Chondrocyte (in vitro differentiated cells): ENCODE measurements at places on chromosomes 1 and 21.

DNA sequence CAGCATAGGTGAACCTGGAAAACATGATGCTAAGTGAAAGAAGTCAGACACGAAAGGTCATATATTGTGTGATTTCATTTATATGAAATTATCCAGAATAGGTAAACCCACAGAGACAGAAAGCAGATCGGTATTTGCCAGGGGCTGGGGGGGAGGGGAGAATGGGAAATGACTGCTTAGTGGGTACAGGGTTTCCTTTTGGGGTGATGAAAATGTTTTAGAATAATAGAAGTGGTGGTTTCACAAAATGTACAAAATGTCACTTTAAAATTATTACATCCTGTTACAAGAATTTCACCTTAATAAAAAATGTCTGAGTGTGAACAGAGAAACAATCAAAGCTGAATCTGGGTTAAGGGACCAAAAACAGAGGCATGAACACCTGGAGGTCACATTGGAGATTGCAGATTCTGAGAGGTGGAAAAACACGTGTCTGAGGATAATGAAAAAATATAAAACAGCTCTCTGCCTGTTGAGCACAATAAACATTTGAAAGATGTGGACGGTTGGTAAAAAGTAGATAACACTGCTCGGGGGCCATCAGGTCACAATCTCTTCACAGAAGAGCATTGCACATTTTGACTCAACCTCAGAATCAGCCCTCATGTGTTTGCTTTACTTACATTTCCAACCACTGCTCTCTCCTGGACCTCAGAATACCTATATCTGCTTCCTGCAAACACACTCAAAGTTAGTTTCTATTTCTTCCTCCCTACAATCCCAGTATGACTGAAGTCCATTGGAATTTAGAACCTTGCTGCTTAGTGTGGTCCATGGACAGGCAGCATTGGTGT is 3.2 kb downstream of the SLAMF6 start:
- peaks cover 12% of the 10 kb centered on the region for H3K4me1 ChIP-seq
- no peak overlapping the region for H3K4me3 ChIP-seq
- H3K36me3 ChIP-seq: no peaks in the 10 kb centered on the region
- DNase-seq: no peak
- H3K27me3 ChIP-seq: peaks cover 5% of the 10 kb centered on the region

DNA sequence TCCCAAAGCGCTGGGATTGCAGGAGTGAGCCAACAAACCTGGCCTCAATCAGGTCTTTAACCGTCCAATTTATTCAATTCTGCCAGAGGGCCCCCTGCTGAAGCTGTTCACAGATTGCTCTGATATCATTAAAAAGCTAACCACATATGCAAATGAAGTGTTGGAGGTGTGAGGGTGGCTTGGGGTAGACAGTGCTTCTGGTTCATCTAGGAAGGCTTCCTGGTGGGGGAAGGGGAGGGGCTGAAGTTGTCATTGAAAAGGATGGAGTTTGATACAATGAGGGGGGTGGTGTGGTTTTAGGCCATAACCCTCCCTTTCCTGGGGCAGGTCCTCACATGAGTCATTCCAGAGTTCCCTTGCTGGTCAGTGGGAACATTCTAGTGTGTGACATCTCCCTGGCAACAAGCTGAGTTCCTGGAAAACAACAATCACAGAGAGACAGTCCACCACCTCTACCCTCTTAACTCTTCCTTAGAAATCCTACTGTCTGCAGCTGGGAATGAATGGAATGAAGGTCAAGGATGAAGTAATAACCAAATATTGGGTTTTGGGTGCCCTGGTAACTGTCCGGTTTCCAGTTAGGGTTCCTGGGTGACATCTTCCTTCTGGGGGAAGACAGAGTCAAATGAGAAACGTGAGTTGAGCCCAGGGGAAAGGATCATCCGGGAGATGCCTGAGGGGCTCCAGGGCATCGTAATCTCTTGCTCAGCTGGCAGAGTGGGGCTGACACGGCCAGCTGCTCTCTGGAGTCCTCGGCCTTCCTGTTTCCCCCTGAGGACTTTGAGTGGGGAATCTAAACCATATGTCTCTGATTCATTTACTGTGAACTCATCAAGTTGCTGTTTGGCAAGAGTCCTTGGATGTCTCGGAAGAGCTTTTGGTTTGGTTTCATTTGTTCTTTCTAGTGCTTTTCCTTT is 32.2 kb downstream of the BATF3 start:
- DNase-seq: no peak
- H3K4me1 ChIP-seq: peaks cover 41% of the 10 kb centered on the region
- peak overlapping the region; percentile 97 for H3K27ac ChIP-seq
- H3K27me3 ChIP-seq: no peaks in the 10 kb centered on the region
- peak overlapping the region; percentile 52 for H3K4me3 ChIP-seq
- no peaks in the 10 kb centered on the region for H3K36me3 ChIP-seq

DNA sequence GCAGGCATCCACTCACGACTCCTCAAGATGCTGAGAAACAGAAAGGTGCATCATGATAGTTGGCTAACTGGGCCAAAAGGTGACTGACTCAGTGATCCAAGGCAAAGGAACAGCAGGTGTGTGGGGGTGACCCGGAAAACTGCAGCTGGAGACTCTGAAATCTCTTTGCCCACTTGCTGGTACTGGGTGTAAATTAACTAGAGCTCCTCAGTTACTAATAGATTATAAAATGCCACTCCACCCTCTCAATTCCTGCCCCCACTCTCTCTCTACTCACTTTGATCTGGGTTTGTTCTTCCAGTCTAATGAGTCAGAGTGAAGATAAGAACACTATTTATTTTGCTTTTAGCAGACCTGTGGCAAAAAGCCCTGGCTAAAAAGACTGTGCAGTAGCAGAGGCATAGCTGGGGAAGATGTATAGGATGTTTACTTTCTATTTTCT is 7.2 kb upstream of the PIGC start:
- no peak for DNase-seq
- H3K4me3 ChIP-seq: no peak overlapping the region
- peaks cover 17% of the 10 kb centered on the region for H3K4me1 ChIP-seq
- H3K27ac ChIP-seq: no peak overlapping the region
- no peaks in the 10 kb centered on the region for H3K36me3 ChIP-seq
- no peaks in the 10 kb centered on the region for H3K27me3 ChIP-seq

DNA sequence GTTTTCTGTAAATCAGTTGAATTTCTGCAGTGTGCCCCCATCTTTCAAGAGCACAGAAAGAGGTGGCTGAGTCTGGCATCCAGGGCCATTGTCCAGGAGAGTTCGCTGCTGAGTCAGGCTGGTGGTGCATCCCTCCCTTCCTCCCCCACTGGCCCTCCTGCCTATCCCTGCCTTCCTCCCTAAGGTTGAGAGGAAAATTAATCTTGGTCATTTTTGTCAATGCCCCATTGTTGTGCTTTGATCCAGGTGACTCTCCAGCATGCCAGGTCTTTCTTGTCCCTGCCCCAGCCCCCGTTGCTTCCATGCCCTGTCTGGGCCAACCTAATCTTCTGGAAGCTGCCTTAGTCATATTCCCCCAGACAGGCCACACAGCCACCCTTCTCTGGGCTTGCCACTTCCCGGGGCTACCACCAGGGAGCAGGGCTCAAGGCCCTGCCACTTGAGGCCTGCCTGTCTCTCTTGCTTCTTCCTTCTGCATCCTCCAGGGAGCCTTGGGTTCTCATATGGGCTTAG is 26.6 kb downstream of the PROK1 start:
- DNase-seq: no peak
- peaks cover 2% of the 10 kb centered on the region for H3K36me3 ChIP-seq
- peaks cover 24% of the 10 kb centered on the region for H3K27me3 ChIP-seq
- H3K4me1 ChIP-seq: no peaks in the 10 kb centered on the region
- H3K27ac ChIP-seq: no peak overlapping the region
- H3K4me3 ChIP-seq: no peak overlapping the region

GRCh38 chr1:77361621-77362020 is 79.8 kb downstream of the AK5 start:
- H3K27ac ChIP-seq: no peak overlapping the region
- no peak for DNase-seq
- no peaks in the 10 kb centered on the region for H3K4me1 ChIP-seq
- no peaks in the 10 kb centered on the region for H3K27me3 ChIP-seq

GRCh38 chr1:203999618-204000017 is 73.3 kb upstream of the SOX13 start:
- H3K4me1 ChIP-seq: peaks cover 5% of the 10 kb centered on the region
- DNase-seq: no peak
- H3K27me3 ChIP-seq: peaks cover 14% of the 10 kb centered on the region
- H3K36me3 ChIP-seq: peaks cover 2% of the 10 kb centered on the region
- no peak overlapping the region for H3K4me3 ChIP-seq

DNA sequence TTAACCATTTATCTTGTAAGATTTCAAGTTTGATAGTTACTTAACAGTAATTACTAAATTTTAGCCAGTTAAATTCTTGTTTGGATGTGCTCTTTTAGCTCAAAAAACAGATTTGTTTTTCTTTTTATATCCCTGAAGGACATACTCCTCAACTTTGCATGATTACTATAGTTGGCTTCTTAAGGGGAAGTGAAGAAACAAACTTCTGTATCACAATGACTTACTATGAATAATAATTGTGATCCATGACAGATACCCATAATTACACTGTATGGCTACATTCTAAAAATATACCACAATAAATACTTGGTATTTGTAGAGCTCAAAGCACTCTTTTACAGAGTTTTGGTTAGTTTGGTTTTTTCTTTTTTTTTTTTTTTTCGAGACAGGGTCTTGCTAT is 55.8 kb downstream of the IARS2 start:
- H3K27ac ChIP-seq: no peak overlapping the region
- peaks cover 27% of the 10 kb centered on the region for H3K36me3 ChIP-seq
- no peak overlapping the region for H3K4me3 ChIP-seq
- peaks cover 5% of the 10 kb centered on the region for H3K4me1 ChIP-seq
- no peak for DNase-seq

- H3K27ac ChIP-seq: no peak within 1 kb of the TSS
- DNase-seq: no peak
- H3K4me3 ChIP-seq: no peak within 1 kb of the TSS
- peaks cover 18% of the 10 kb centered on the region for H3K27me3 ChIP-seq
Measured at GRCh38 chr1:159302095-159302494, at the start of gene FCER1A. Gene FCER1A, plus strand, starts transcription at chr1:159302336. Its CDS starts 29 bp downstream, at chr1:159302365.

- no peak for DNase-seq
- H3K27ac ChIP-seq: peak overlapping the region; percentile 74
- H3K36me3 ChIP-seq: no peaks in the 10 kb centered on the region
- no peak overlapping the region for H3K4me3 ChIP-seq
- peaks cover 2% of the 10 kb centered on the region for H3K27me3 ChIP-seq
Measured at GRCh38 chr21:15631342-15631741, 98.4 kb upstream of the USP25 start.

GRCh38 chr1:239843541-239843940 is 248.1 kb upstream of the FMN2 start:
- H3K27ac ChIP-seq: no peak overlapping the region
- no peak overlapping the region for H3K4me3 ChIP-seq
- no peaks in the 10 kb centered on the region for H3K4me1 ChIP-seq
- no peaks in the 10 kb centered on the region for H3K36me3 ChIP-seq
- DNase-seq: no peak
- H3K27me3 ChIP-seq: no peaks in the 10 kb centered on the region

DNA sequence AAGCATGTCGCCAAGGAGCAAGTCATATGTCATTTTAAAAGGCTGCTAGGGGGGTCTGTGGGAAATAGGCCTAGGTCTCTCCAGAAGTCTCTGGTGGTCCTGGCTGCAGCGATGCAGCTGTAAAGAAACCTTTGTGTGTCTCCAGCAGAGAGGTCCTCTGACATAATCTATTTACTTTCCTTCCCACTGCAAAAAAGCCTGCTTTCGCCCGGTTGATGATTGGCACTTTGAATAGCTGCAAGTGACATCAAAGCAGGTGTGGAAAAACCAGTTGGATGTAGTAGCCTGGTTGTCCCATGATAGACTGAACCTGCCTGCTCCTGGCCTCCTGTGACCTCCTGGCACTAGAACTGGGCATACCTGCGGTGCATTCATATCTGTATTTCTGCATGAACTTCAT is 13.8 kb downstream of the RASSF5 start:
- no peak overlapping the region for H3K4me3 ChIP-seq
- no peaks in the 10 kb centered on the region for H3K36me3 ChIP-seq
- H3K27ac ChIP-seq: no peak overlapping the region
- DNase-seq: peak; percentile 19
- H3K4me1 ChIP-seq: peaks cover 5% of the 10 kb centered on the region

GRCh38 chr1:48674641-48675040 is 102.0 kb downstream of the BEND5 start:
- DNase-seq: no peak
- no peak overlapping the region for H3K4me3 ChIP-seq
- H3K27ac ChIP-seq: no peak overlapping the region

DNA sequence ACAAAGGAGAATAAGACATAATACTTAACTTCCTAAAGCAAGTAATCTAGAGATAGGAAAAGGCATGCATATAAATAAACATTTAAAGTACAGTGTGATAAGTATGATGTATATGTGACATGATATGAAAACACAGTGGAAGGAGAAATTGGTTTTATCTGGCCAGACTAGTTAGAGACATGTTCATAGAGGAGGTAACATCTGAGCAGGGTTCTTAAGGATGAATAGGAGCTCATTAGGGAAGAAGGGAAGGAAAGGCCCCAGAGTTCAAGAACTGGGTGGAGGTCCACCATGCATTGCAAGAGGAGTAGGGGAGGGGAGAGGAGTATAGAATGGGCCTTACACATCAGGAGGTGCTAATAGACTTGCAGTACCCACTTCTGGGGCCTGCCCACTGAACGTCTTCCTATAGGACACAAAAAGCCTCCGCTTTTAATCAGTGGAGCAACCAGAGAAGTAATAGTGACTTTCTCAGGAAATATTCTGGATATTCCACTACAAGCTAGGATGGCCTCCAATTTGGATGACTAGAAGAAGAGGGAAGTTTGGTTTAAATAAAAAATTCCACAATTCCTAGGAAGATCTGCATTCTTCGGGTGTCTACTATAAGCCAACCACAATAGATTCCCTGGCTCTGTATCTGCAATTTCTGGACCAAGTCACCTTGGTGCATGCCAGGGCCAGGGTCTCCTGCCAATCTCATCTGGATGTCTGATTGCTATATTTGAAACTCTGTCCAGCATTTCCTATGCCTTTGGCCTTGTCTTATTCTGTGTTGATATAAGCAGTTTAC is 41.9 kb downstream of the NGF start:
- no peak overlapping the region for H3K4me3 ChIP-seq
- no peak overlapping the region for H3K27ac ChIP-seq
- H3K27me3 ChIP-seq: no peaks in the 10 kb centered on the region
- no peak for DNase-seq
- H3K36me3 ChIP-seq: peaks cover 22% of the 10 kb centered on the region

DNA sequence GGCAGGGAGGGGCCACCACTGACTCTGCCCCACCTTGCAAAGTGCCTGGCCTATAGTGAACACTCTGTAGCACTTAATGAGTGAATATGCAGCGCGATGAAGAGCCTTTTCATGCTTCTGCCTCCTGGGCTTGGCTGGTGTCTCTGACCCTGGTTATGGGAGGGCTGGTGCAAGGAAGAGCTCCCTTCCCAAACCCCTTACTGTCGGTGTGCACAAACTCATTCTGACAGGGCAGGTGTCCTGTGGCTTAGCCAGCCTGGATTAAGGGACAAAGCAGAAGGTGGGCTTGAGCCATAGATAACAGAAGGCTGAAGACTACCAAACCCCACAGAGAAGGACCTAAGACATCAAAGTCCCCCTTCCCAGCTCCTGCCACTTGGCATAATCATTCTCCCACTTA is 2.0 kb upstream of the NCMAP start:
- no peak overlapping the region for H3K4me3 ChIP-seq
- H3K4me1 ChIP-seq: peaks cover 5% of the 10 kb centered on the region
- H3K27me3 ChIP-seq: peaks cover 31% of the 10 kb centered on the region
- H3K27ac ChIP-seq: no peak overlapping the region
- peak; percentile 49 for DNase-seq

- no peaks in the 10 kb centered on the region for H3K36me3 ChIP-seq
- H3K27ac ChIP-seq: peak overlapping the region; percentile 99
- H3K4me1 ChIP-seq: peaks cover 62% of the 10 kb centered on the region
- H3K27me3 ChIP-seq: no peaks in the 10 kb centered on the region
- no peak overlapping the region for H3K4me3 ChIP-seq
Measured at GRCh38 chr1:67735206-67735605, 50.2 kb downstream of the GADD45A start.
